ENCODE measurements at places on chromosomes 3 and 15.
A peak's percentile ranks its signal among the peaks of the same experiment; 100 is the strongest.

- no peak for DNase-seq
Measured at GRCh38 chr3:102480139-102480538, 45.3 kb downstream of the ZPLD1 start.

DNA sequence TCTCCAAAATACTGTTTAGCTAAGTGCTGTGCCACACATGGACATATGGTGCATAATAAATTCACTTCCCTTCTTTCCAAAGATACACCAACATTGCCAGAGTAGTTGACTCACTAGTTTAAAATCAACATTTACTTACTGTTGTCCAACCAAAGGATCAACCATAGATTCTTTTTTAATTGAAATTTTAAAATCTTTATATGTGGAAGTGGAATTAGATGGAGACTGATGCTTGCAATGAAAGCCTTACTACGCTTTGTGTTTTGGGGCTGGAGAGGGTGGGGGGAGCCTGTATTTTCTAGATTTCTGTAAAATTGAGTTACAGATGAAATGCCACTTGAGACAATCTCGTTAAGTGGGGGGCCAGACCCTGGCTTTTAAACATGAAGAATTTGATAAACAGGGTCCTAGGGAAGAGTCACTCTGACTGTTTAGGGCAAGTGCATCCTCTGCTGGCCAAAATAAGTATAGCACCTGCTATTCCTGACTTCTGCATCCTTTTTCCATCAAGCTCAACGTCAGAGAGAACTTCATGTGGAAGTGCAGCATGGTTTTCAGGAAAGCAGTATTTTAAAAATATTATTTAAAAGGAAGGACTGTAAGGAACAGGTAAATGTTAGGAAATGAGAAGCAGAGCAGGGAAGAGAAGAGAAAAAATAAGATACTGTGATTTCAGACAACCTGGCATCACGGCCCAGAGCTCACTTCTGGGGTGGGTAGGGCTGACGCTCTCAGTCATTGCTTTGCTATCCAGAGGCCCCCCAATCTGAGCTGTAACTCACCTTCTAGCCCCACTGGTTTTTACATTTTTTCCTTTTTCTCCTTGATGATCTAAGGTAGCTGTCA lies 76.7 kb downstream of the BOC start:
- DNase-seq: peak; percentile 66

DNA sequence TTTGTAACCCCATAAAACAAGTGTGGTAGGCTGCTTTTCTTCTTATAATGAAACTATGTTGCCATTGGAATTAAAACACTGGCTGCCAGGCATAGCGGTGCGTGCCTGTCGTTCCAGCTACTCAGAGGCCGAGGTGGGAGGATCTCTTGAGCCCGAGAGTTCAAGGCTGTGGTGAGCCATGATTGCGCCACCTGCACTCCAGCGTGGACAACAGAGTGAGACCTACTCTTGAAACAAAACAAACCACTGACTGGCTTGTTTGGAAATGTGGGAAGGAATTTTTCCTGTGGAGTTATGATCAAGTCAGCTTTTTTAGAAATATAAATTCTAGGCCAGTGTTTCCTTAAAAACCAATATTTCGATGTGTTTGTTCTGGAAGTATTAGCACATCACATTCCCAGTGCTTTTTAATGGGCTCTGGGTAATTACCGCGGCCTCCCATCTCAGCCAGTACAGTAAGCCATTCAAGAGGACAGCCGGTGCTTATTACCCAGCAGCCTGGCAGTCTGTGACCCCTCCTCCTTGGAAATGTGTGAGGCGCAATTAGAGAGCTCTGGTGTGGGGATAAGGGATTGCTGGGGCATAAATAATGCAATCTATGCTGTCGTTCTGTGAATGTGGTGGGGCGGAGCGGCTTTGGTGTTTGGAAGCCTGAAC lies 58.3 kb upstream of the TRAK1 start:
- no peak for DNase-seq

DNA sequence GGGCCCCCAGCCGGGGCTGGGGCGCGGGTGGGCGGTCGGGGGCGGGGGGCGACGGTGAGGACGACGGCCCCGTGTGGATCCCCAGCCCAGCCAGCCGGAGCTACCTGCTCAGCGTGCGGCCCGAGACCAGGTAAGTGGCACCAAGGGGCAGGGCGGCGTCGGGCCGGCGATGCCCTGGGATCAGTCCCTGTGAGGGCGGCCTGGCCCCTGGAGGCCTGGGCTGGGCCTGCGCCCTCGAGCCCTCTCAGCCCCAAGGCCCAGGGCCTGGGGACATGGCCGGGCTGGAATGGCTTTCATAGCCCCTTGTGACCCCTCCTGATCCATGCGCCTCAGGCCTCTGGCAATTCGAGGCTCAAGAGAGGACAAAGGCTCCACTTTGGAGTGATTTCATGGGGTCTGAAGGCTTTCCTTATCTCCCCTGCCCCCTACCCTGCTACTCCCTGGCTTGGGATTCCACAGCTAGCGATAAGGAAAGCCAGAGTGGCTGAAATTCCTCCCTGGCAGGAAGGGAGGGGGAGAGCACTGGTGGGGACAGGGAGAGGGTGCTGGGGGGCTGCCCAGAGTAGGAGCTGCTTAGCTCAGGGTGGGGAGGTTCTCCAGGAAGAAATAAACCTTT lies 418 bp downstream of the ALPK3 start:
- DNase-seq: no peak

- no peak for DNase-seq
Measured at GRCh38 chr15:39432912-39433348, 147.9 kb upstream of the THBS1 start.

GRCh38 chr15:39269821-39270220 lies 311.1 kb upstream of the THBS1 start:
- no peak for DNase-seq

DNA sequence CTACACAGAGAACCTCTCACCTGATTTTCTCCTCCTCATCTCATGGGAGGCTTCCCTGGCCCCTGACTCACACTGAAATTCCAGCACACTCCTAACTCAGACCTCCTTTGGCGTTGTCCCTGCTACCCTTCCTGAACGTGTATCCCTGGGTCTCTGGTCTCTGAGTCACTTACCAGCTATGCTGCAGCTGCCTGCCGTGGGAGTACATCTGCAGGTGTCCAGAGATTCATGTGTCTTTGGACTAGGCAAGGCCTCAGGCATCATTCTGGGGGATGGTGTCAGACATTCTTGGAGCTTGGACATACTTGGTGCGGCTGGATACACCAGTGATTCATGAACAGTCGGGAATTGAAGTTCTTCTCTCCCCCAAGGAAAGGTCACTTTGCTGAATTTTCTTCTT lies 148.8 kb upstream of the TRIM42 start:
- no peak for DNase-seq

DNA sequence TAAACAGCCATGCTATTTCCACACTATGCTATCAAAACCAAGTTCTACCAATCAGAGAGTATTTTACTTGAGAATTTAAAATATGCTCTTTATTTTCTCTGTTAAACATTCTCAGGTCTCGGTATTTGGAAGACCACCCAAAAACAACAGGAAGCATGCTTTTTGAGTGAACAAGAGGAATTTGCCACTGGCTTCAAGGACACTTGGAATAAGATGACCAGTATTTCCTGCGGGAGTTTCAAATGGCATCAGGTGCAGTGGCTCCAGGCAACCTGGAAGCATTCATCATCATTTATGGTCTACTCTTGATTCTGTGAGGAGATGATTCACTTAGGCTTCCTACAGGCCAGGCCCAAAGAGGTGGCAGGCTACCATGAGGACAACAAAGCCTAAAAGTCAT lies 305.7 kb upstream of the ATP11B start:
- no peak for DNase-seq
